ENCODE measurements at places on chromosomes 5 and 9.

- DNase-seq, result no peak
Observed at GRCh38 chr5:10705747-10706146, 55.3 kb downstream of the DAP start.

- peak; percentile 7 for DNase-seq
Observed at GRCh38 chr5:176774216-176775171, 35.9 kb upstream of the UNC5A start.

GRCh38 chr9:37438359-37438758 is 15.9 kb downstream of the GRHPR start:
- no peak for DNase-seq

GRCh38 chr9:36485647-36486328 is 85.7 kb upstream of the RNF38 start:
- no peak for DNase-seq

- no peak for DNase-seq
Observed at GRCh38 chr5:31133488-31133887, 60.0 kb upstream of the CDH6 start.

- DNase-seq, result no peak
Observed at GRCh38 chr9:16461137-16461840, 409.2 kb downstream of the BNC2 start.

- DNase-seq, result no peak
Observed at GRCh38 chr5:125200866-125201373, 454.5 kb upstream of the ZNF608 start.

DNA sequence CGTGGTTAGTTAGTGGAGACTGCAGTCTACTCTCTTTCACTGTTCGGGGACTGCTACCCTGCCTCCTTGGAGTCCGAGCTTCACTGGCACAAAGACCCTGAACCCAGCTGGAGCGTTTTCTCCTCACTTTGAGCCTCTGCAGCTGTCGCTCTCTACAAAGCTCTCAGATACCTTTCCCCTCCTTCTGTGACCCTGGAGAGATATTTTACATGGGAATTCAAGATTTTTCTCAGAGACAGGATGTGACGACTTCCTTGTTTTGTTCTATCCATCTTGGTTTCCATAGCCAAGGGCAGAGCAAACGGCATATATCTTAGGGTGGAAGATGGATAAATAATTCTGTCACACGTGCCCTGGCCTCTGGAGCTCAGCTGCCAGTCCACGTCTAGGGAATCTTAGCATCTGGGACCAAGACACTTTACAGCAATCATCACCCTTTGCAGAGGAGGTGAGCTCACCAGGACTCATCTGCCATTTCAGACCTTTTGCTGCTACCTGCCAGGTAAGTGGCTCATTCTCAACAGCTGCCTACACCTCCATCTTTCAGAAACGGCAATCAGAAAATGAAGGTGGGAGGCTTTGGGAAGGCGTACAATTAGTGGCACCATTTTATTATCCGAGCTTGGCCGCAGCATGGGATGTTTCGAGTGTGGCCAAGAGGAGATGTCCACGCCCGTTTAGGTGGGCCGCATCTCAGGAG is at the start of gene BTNL9:
TSS of gene BTNL9 (plus strand) at position 336 of the 700 bp plus-strand sequence. CDS start 5,224 bp downstream, outside the sequence.
- DNase-seq, result no peak

GRCh38 chr5:135739383-135739981 is 95.0 kb upstream of the SLC25A48 start:
- no peak for DNase-seq

DNA sequence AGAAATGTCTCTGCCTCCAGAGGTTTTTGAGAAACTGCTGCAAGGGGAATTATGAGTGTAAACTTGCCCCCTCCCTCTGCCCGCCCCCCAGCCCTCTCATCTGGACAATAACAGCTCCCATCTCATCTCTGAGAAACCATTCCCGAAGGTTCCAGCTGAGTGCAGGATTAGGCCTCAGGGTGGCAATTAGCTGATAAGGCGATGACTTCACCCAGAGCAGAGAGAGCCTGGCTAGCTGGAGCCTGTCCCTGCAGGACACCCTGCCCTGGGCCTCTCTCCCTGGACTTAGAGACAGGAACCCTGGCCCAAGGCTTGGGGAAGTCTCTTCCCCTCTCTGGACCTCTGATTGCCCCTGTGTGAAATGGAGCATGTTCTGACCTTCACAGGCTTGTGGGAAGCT is 45.7 kb upstream of the HAND1 start:
- peak; percentile 53 for DNase-seq

DNA sequence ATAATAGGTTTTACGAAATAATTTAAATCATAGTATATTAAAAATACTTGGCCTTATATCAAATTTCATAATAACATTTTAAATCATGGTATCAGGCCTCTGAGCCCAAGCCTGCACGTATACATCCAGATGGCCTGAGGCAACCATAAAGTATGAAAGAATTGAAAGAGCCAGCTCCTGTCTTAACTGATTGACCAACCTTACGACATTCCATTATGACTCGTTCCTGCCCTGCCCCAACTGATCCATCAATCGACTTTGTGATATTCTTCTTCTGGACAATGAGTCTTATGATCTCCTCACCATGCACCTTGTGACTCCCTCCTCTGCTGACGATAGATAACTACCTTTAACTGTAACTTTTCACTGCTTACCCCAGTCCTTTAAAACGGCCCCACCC is 545.0 kb downstream of the MTRR start:
- no peak for DNase-seq
